ENCODE measurements at places on chromosomes 2 and 18.

- no peak for DNase-seq
These were observed 12.0 kb downstream of the SERPINE2 start for GRCh38 chr2:224027070-224027469.

DNA sequence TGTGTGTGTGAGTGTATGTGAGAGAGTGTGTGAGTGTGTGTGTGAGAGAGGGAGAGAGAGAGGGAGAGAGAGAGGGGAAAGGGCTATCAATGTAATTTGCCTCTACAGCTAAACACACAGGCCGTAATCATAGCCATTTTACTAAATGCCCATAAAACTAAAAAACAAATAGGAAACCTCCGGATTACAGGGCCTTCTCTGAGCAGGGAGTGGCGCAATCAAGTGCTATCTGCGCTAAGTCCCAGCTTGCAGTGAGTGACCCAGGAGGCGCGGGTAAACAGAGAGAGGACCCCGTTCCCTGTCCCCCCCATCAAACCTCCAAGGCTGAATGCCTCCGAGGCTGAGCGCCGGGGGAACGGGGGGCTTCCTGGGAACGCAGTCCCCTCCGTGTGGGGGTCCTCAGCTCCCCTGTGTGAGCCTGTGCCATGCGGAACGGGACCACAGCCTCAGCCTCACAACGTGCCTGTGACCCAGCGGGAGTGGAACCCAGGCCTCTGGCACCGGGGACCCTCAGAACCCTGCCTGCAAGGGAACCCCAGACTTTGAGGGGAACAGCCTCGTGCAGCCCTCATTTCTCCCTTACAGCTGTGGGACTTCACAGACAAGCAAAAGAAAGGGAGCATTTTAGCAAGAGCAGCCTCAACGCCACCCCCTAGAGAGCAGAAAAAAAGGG is 54.7 kb upstream of the ID2 start:
- DNase-seq, result no peak

- DNase-seq, result no peak
These were observed 114.7 kb upstream of the STON1 start for GRCh38 chr2:48414980-48415835.

GRCh38 chr2:23425885-23426262 is 40.9 kb downstream of the KLHL29 start:
- DNase-seq, result no peak

GRCh38 chr2:104932243-104932642 is 78.3 kb downstream of the POU3F3 start:
- no peak for DNase-seq

GRCh38 chr2:164655336-164655735 is 34.1 kb upstream of the GRB14 start:
- DNase-seq, result no peak

GRCh38 chr2:15810477-15811150 is 129.7 kb upstream of the MYCN start:
- DNase-seq, result no peak

DNA sequence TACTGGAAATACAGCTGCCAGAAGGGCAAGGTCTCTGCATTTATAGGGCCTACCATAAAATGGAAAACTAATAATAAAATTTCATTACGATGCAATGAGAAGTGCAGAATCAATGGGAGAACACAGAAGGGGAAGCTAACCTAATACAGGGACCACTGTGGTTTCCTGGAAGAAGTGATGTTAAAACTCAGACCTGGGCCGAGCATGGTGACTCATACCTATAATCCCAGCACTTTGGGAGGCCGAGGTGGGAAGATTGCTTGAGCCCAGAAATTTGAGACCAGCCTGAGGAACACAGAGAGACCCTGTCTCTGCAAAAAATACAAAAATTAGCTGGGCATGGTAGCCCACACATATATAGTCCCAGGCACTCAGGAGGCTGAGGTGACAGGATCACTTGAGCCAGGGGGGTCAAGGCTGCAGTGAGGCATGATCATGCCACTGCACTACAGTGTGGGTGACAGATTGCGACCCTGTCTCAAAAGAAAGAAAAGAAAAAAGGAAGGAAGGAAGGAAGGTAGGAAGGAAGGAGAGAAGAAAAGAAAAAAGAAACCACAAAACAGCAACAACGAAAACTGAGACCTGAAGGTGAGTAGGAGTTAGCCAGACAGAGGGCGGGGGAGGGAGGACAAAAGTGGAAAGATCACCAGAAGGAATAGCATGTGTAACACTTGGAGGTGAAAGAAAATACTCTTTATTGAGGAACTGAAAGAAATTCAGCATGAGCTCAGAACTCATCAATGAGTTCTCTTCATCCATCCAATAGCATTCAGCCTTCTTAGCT is 58.3 kb upstream of the DTNA start:
- no peak for DNase-seq

DNA sequence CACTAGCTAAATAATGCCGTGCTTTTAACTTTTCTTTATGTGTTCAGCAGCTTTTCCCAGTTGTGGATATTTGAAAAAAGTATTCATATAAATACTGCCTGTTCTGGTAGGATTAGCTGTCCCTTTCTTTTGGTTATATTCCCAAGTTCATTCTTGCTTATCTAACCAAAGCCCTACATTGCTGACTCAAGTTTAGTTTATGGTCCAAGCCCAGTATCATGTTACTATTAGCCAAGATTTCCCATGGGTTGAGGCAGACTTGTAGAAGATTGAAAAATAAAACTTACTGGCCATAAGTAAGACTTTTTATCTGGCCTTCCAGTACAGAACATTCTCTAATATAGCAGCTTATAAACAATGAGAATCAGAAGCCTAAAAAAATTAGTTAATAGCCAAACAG is 49.7 kb upstream of the NFE2L2 start:
- no peak for DNase-seq

- DNase-seq, result no peak
These were observed 259.0 kb upstream of the RASGRP3 start for GRCh38 chr2:33217406-33217805.

DNA sequence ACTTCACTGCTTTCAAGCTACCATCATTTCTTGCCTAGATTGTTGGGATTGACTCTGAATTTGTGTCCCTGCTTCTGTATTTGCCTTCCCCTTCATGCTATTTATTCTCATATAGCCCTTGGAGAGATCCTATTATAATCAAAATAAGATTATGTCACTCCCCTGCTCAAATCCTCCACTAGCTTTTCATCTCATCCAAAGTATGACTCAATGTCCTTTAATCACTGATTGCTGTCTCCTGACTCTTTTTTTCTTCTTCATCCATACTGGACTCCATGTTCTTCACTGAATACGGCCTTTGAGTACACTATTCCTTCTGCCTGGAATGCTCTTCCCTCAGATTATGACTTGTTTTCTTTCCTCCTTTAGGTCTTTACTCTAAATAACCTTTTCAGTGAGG is 5.0 kb downstream of the RBKS start:
- DNase-seq, result no peak

- no peak for DNase-seq
These were observed 97.7 kb downstream of the TWIST2 start for GRCh38 chr2:238945433-238946150.

- no peak for DNase-seq
These were observed 139.4 kb downstream of the SMAD7 start for GRCh38 chr18:48811401-48811800.

GRCh38 chr2:161677634-161678033 is 53.4 kb downstream of the SLC4A10 start:
- DNase-seq, result no peak

DNA sequence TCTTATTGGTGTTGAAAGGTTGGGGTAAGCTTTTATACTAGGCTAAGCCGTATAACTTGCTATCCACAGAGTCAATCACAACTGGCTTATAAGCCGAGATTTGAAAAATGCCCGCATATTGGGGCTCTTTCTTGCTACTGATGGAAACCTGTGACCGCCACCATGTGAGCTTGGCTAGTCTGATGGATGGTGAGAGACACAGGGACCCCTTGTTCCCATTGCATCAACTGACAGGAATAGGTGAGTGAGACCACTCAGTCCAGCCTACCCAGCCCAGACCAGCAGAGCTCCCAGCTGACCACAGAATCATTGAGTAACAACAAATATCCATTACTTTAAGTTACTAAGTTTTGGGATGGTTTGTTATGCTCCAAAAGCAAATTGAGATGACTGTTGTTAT is 676.4 kb upstream of the HS6ST1 start:
- DNase-seq, result no peak

DNA sequence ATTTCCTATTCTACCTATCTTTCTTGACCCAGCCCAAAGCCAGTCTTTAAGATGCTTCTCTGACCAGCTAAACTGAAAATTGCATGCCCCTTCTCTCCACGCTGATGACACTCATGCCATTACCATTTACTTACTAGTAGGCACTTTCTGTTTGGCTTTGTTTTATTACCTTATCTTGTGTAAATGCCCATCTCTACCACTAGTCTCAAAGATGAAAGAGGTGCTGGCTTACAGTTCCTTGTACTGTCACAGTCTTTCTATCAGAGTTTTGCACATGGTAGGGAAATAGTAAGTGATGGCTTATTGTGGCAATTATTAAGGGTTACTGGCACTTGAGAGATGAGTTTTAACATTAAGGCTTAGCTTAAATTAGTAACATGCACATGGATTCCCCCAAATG is 352.1 kb downstream of the RBM43 start:
- no peak for DNase-seq

GRCh38 chr2:41899189-41899588 is 148.6 kb upstream of the PKDCC start:
- no peak for DNase-seq

DNA sequence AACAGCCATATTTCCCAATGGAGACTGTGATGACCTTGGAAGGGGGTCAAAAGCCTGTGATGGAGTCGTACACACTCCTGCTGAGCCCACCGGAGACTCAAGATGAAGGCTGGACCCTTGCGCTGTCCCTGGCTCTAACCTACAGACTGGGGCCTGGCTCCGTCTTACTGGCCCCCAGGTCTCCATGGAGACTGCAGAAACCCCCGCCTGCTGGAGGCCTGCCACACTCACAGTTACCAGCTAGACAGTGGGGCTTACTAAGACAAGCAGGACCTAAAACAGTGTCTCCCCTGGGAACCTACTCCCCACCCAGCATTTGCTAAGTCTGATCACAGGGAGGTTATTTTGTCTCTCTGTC is 9.6 kb downstream of the C2orf72 start:
- no peak for DNase-seq

GRCh38 chr2:106195456-106195855 is 1.4 kb upstream of the UXS1 start:
- no peak for DNase-seq

DNA sequence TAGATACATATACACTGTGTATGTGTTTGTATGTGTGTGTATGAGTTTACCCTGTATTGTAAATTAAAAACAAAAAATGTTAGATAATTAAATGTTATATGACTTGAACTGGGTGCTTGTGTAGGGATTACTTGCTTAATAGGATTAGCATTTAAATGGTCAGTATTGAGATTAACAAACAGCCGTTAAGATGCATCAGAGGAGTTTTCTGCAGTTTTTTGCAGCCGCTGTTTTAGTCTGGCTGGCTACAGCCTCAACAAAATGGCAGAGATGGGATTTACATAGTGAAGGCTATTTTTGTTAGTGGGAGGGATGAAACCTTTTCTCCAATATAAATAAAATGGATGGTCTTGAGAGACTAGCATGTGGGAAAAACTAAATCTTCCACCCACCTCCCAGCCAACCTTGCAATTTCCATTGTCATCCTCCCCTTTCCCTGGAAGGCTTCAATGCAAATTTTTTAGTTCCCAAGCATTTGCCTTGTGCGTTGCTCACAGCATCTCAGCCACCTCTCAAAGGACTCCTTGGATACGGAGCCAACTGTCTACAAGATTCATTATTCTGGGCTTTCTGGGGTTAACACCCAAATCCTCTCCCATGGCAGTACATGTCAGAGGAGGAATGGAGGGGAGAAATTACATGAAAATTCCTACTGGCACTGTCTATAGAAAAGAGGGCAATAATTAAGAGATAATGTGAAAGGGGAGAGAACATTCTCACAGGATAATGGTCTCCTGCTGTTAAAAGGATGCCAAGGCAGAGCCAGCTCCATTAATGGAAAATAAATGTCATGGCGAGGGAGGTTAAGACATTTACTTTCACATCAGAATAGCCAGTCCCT is 351.9 kb downstream of the CDH2 start:
- DNase-seq, result no peak

GRCh38 chr18:52459890-52460289 is 119.9 kb downstream of the DCC start:
- DNase-seq, result no peak

DNA sequence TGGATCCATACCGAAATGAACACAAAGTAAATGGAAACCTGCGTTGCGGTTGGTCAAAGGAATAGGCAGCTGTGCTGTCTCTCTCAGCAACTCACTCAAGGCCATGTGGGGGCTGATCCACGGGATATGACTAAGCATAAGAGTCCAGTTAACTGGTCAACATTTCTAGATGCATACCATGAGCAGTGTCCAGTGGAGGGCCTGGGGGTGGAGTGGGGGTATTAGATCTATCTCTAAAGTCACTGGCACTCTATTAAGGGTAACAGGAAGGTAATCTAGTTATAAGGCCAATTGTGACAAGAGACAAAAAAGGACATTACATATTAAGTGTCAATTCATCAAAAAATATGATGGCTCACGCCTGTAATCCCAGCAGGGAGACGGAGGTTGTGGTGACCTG is 136.8 kb downstream of the TTC32 start:
- DNase-seq, result no peak

DNA sequence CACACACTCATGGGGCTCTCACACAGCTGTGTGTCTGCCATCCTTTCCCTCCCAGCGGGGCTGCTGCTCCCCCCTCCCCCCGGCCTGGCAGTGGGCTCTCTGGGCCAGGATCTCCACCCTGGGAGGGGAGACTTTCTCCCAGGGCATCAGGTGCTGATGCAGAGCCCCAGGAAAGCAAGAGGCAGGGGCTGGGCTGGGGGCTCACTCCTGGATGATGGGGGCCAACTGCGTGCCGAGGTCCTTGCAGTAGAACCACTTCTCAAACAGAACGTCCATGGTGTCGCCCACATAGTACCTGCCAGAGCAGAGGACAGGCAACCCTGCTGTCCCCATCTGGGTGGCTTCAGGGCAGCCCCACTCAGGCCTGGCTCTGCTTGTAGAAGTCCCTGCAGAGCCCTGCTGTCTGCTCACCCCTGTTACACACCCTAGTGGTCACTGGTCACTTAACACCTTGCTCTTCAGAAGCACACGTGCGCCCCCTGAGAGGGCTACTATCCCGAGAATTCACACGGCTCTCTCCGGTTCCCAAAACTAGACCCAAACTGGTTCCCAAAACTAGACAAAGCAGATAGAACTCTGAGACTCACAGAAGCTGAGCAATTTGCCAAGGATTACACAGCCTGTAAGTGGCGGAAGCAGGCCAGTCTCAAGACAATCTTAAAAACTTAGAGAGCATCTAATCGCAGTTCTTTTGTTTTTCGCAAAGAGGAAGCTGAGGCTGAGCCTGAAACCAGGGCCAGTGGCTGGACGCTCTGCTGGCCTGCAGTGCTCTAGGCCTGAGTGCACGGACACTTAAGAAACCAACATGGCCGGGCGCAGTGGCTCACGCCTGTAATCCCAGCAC is 6.6 kb upstream of the OXER1 start:
- DNase-seq, result no peak

All from CD4-positive, alpha-beta T cell treated with Interleukin-12 subunit alpha and Interleukin-12 subunit beta, for 1 hour (primary cell).